ENCODE measurements at places on chromosomes 5 and 9.
A peak's percentile ranks its signal among the peaks of the same experiment; 100 is the strongest.

GRCh38 chr9:81737871-81738507 lies 48.6 kb upstream of the TLE1 start:
- DNase-seq: peak; percentile 81

DNA sequence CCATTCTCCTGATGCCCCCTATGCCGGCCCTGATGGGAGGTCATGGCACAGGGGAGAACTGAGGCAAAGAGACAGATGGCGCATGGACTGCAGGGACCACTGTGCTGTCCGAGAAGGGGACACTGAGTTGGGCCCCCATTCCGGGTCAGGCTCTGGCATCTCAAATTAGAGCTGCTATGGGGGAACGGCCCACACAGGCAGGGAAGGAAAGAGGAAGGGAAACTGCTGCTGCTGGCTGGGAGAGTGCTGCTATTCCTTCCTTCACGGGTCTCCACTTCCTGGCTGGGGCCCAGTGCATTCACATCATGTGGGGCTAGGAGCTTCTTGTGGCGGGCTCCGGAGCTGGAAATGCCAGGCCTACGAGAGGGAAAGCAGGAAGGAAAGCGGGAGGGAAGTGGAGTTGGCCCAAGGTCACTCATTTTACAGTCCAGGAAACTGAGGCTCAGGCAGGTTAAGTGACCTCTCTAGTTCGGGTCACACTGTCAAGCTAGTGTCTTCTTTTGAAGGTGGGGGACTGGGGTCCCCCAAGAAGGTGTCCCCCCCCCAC lies 1.3 kb upstream of the CARD19 start:
- DNase-seq: peak; percentile 93

GRCh38 chr5:173298213-173298926 lies 29.8 kb downstream of the STC2 start:
- DNase-seq: no peak

DNA sequence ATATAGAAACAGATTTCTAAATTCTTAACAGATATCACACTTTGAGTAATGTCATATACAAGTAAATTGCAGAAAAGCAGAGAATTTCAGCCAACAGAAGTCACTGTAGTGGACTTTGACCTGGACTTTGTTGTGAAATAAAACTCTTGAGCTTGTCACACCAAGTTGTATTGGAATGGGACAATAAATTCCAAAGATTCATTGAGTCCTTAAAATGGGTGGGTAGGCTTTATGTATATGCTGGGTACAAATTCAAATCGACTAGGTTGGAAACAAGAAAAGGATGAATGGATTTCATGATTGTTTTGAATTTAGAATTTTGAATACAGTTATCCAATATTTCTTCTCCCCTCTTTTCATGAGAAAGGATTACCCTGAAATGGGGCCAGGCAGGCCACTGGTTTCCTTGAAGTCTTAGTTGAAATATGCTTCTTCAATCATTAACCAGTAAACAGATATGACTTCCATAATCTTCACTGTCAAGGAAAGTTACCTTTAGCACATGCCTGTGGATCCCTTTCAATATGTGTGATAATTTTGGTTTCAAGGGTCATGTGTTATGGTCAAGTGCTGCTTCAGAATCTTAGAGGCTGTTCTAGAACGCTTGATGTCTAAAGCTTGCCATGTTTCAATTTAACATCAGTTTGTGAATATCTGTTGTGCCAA lies 25.7 kb downstream of the PIP5K1B start:
- no peak for DNase-seq

DNA sequence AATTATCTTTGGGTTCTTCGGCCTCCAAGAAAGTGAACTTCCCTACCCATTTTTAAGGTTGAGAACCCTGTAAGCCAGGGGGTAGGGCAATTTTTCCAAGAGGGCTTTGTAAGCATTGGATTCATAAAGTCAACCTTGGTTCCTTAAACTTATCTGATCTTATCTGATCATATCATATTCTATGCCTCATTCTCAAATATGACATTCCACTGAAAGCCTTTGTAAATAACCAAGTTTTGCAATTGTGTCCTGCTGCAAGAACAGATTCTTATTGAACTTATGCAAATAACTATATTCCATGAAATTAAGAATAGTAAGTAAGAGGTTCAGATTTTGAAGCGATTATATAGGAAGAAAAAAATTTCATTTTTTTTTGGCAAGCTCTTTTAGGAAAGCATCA lies 649.5 kb downstream of the LRRC70 start:
- no peak for DNase-seq

GRCh38 chr5:98807806-98808205 lies 34.3 kb downstream of the RGMB start:
- no peak for DNase-seq

- DNase-seq: no peak
Measured at GRCh38 chr9:5622016-5622415, 6.9 kb upstream of the RIC1 start.

GRCh38 chr9:83792746-83793145 lies 24.8 kb downstream of the GKAP1 start:
- peak; percentile 64 for DNase-seq

DNA sequence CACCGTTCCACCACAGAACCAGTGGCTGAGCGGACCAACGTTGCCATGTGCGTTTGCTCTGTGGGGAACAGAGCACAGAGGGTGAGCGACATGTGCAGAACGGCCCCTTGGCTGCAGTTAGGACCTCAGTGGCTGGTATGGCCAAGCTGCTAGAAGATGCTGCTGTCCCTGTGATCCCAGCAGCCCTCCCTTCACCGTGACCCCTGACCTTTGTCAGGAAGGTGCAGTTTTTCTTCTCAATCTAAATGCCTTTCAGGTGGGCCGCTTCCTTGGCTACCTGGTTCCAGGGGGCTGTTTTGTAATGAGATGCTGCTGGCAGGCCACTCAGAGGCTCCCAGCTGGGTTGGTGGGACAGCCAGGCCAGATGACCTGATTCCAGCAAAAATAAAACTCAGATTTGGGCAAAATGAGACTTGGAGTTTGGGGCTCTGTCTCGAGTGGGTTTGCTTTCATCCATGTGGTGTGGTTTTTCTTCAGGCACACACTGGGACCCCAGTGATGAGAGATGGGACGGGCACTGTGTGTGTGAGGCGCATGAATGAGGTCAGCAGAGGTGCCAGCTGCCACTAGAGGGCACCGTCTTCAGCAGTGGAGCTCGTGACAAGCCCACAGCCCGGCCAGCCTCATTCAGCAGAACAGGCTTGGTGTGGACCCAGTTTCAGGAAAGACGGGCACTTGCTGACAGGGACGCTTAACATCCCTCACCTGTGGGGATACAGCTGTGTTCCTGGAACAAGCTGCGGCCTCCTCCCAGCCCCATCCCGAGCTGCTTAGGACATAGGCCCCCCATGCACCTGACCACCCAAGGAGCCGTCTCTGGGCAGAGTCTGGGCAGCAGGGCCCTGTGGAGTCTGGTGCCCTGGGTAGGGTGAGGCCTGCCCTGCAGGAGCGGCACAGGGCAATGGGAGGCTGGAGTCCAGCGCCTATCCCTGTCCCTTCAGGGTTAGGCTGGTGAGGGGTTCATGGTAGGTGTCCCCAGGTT lies 4.1 kb downstream of the MRPS2 start:
- peak; percentile 65 for DNase-seq

DNA sequence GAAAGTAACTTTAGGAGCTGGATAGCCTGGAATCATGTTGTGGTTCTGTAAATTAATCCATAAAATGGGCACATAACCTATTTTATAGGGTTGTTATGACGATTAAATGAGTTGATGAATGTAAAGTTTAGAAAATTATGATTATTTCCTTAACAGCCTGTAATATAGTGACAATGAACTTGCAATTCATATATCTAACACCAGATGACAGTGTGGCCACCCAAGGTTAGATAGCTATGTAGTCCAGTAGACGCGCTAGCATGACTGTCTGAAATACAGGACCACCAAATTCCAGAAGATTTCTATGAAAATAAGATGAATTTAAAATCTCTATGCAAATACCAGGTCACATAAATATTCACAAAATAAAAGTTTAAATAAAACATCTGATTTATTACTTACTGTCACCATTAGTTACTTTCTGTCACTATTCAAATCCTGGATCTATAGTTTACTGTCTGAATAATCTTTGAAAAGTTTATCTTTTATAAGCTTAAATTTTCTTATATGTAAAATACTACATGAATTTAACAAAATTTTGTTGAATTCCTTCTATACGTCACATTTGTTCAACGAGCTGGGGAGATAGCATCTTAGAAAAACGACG lies 26.1 kb upstream of the MACIR start:
- peak; percentile 63 for DNase-seq

DNA sequence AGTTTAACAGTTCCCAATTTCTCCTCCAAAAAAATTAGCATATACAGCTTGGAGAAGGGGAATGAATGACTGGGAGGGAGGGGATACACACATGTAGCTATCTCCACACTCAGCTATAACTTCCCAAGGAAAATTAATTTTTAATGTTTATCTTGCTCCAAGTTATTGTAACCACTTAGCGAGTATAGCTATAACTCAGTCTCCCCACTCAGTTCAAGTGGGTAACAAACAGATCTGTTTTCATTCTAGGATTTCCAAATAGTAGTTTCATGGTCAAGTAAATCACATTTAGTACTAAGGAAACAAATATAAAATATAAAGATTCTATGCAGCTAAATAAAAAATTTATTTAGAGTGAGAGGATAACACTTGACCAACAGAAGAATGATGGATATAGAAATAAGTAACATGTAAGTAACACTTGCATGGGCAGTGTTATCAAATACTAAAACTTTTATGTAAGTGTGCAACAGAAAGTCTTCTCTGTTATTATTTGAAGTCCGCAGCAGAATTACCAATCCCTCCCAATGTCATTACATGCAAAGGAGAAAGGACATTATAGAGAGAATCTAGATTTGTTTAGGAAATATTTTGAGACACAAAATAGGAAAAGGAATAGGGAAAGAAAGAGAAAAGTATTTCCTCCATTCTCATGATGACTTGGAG lies 10.2 kb upstream of the NFIB start:
- DNase-seq: no peak

GRCh38 chr5:171644536-171644935 lies 141.1 kb upstream of the SMIM23 start:
- no peak for DNase-seq

DNA sequence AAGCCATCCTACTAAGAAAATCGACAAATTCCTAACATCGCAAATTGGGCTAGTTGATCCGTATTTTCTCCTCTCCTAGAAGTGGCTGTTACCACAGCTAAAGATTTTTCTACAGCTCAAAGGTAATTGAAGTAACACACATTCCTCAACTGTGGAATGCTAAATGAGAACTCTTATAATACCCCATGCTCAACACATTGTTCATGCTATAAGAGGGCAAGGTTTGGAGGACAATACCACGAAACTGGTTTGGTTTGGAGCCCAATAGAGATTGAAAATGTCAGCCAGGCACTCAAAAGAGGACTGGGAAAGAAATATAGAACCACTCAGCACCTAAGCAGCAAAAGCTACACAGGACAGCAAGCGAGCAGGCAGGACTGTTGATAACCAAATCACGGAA lies 10.1 kb downstream of the TXN start:
- no peak for DNase-seq

- DNase-seq: peak; percentile 12
Measured at GRCh38 chr9:78666818-78667414, 370.0 kb downstream of the PSAT1 start.

- no peak for DNase-seq
Measured at GRCh38 chr9:8140557-8140956, 341.0 kb upstream of the DMAC1 start.

- DNase-seq: no peak
Measured at GRCh38 chr9:78280982-78281668, 15.8 kb upstream of the PSAT1 start.

DNA sequence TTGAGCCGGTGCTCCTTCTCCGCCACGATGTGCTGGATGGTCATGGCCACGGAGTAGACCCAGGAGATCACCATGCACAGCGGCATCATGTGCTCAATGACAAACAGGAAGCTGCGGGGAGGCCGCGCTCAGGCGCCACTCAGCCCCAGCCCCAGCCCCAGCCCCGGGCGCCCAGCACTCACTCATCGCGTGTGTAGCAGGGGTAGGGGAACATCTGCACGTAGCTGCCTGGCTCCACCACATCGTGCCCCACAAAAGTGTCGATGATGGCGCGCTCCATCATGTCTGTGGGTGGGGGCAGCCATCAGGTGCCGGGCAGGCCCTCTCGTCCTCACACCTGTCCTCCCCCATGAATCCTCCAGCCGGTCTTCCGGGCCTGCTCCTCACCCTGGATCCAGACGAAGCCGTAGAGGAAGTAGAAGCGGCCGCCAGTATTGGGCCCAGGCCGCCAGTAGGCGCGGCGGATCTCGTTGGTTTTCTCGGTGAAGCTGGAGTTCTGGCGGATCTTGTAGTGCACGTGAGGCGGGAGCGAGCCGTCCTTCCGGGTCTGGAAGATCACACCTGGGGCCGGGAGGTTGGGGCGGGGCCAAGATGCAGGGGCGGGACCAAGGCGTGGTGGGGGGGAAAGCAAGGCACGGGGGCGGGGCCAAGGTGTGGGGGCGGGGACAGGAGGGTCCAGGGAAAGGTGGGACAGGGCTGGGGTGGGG lies 10.1 kb downstream of the ABCA2 start:
- DNase-seq: no peak

GRCh38 chr5:41336471-41336870 lies 123.1 kb upstream of the C6 start:
- DNase-seq: no peak

- no peak for DNase-seq
Measured at GRCh38 chr9:87585123-87585855, 87.6 kb downstream of the DAPK1 start.

DNA sequence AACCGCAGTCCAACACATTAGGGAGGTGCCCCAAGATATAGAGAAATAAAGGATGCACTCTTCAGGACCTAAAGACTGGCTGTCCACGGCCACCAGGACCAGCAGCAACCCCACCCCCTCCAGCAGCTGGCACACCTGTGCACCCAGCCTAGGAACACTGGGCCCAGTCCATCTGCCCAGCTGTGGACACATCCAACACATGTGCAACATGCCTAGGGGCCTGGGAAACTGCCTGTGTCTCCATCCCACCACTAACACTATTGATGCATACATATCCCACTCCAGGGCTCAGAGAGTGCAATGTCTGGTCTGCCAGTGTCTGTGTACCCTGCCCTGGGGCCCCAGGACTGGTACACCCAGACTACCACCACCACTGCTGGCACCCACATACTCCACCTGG lies 1781.3 kb downstream of the MAT2B start:
- no peak for DNase-seq

DNA sequence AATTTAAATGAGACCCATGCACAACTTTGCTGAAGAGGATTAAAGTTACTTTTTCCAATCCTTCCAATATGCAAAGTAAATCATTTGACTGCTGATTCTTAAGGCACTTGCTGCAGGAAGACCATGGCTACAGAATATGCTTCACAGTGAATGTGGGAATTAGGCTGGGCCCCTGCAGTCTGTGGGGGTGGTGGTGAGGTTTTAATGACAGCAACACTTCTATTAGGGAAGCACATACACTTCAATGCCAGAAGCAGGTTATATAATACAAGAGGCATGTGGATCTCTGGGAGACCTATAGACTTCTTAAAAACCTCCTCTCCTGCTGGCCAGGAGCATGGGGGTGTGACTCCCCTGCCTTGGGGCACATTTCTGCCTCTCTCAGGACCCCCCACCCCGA lies 124.5 kb upstream of the KLF9 start:
- DNase-seq: peak; percentile 32

DNA sequence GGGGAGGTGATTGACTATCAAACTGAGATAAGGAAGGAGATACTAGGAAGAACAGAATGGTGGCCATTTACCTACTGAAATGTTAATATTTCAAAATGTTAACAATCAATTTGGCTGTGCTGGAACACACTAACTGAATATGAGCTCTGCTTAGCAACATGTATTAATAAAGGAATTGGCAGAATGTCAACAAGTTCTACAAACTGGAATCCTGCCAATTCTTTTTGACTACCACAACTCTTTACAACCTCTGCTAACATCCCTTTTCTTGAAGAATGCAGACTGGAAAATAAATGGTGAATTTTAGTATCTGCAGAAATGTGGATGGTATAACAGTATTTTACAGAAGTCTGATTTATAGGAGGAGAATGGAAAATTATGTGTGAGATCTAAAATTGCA lies 446.4 kb downstream of the ISL1 start:
- no peak for DNase-seq

Data from suppressor macrophage (primary cell).